ENCODE measurements at places on chromosomes 13 and 19.

- DNase-seq, result no peak
These were observed 251.8 kb downstream of the UQCRFS1 start for GRCh38 chr19:28960986-28961705.

GRCh38 chr19:45156751-45157150 is 4.0 kb downstream of the NKPD1 start:
- no peak for DNase-seq

- DNase-seq, result no peak
These were observed 418.9 kb downstream of the DIAPH3 start for GRCh38 chr13:59744747-59745391.

DNA sequence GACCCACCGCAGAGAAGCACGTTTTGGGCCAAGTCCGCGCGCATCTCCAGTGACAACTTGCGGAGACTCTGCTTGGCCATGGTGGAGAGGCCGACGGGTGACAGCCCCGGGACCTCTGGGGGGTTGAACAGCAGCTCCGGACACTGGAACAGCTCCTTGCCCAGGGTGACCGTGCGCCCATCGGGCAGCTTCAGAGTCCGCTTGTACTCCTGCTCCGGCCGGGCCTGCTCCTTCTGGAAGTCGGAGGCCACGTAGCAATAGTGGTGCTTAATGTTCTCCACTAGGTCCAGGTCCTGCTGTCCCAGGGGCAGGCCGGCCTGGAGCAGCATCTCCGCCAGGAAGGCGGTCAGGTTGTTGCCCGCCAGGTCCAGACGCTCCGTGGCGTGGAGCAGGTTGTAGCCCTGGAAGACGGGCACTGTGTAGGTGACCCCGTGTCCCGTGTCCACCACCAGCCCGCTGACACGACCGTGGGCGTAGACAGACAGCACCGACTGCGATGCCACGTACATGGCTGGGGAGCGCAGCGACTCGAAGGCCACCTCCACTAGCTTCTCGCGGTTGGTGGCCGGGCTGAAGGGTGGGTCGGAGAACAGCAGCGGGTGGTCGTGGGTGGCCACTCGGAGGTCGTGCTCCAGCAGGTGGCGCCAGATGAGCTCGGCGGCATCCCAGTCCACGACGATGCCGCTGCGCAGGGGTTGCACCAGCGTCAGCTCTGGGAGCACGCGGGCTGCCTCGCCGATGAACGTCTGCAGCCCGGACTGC is 743 bp downstream of the ACTL9 start:
- no peak for DNase-seq
